Nasal cavity respiratory epithelium epithelial cell of viscerocranial mucosa (primary cell): ENCODE measurements at places on chromosomes 13 and 19. TPM values are rescaled to one million over a fixed set of nuclear protein-coding genes. Genes with fewer than 3 reads are reported as not detected.

Gene FBXL3
- total RNA-seq: 53.2 and 57.8 TPM in 2 replicates

Gene KIR3DL2
- not detected in 2 replicates for total RNA-seq

Gene RXFP2
- total RNA-seq: not detected in 2 replicates

Gene SARS2
- total RNA-seq: 9.6 and 11.0 TPM in 2 replicates

Gene TRPC4
- total RNA-seq: 0.07 TPM in 1 of 2 replicates, not detected in the other
